ENCODE measurements at places on chromosomes 11 and 22.
A peak's percentile ranks its signal among the peaks of the same experiment; 100 is the strongest.

GRCh38 chr11:96815236-96815635, 425.4 kb downstream of the JRKL start:
- no peak for DNase-seq

GRCh38 chr22:21942407-21943343, 10.0 kb downstream of the PPM1F start:
- DNase-seq = no peak

- DNase-seq = peak; percentile 6
These were observed 11.2 kb upstream of the BID start for GRCh38 chr22:17785185-17786184.

- DNase-seq = no peak
These were observed 18.9 kb downstream of the LIMK2 start for GRCh38 chr22:31230871-31231621.

DNA sequence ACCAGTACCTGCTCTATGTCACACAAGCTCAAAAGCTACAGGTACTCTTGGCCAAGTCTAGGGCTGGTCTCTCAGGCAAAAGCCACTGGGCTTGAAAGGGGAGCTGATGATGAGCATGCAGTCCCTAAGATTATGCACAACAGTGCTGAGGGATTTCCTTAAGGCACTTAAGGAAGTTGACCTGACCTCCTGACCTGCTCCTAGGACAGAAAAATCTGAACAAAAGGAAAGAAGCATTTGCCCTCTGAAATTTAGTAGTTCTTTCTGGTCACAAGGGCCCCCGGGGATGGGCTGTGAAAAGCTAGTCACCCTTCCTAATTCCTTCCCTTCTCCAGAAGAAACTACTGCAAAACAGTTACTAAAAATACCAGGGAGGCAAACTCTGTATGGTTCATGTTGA, 83.6 kb upstream of the PHOX2A start:
- DNase-seq = no peak

DNA sequence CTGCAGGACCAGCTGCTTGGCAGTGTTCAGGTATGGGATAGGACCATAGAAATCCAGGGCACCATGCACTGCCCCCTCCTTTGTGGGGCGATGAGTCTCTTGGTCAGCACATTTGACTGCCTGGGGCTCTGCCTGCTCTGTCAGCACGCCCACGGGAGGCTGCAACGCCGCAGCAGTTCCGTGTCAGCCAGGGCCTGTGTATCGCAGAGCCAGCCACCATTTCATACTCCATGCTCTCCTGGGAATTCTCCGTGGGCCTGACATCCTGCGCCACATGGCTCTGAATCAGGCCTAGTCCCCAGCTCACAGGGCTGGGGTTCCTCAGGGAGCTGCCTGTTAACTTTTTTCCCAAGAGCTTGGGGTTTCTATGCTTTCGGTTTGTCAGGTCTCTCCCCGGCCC, 16.9 kb upstream of the RELT start:
- no peak for DNase-seq
